Activated T-cell treated with anti-CD3 and anti-CD28 coated beads for 4 hours (primary cell): ENCODE measurements at places on chromosomes 2 and 18.
A peak's percentile ranks its signal among the peaks of the same experiment; 100 is the strongest.

DNA sequence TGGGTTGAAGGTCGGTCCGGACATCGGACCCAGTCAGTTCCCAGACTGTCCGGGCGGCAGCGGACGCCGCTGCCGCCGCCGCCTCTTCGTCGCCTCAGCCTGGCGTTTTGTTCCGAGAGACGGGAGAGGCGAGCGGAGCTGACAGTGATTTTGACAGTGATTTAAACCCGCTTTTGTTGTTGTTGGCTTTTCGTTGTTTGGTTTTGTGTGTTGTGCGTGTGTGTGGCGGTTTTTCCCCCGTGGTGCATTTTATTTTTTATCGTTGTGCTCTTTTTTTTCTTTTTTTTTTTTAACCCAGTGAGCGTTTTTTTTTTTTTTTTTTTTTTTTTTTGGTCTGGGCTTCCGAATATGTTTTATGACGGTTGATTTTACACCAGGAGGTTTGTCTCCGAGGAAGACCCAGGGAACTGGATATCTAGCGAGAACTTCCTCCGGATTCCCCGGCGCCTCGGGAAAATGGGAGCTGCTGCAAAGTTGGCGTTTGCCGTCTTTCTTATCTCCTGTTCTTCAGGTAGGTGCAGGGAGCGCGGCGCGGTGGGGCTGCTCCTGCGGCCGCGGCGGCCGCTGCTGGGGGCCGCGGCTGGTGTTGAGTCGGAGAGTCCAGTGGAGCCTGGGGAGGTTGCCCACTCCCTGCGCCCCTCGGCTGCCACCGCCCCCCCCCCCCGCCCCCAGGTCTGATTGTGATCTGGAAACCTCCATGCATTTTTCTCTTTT lies at the start of gene ACVR2A:
Gene ACVR2A (plus strand): TSS at position 333 of the 714 bp plus-strand sequence. CDS start 124 bp downstream, at position 457.
- peak; percentile 17 for DNase-seq

DNA sequence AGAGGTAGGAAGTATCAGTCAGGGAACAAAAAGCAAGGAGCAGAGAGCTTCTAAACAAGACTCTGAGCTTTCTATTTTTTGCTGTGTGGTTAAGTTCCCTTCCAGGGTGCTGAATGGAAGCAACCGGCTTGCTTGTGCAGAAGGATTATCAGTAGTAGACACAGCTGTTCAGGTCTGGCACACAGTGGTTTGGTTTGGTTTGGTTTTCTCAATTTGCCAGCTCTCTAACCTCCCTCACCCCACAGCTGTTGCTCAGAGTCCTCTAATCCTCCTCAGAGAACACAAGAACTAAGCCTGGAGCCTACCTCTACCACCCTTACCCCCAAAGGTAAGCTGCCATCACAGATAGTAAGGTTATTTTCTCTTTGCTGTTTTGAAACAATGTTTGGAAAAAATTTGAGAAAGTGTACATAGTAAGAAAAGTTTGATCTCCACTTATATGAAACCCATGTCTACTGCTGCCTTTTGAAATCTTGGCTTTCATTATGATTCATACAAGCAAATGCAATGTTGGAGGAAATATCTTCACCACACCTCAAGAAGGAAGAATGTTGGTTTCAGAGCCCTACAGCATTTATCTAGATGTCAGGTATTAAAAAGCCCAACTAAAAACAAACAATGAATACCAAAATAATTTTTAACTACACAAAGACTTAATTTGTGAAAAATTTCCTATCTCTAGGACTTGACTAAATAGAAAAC lies 255.3 kb downstream of the NR4A2 start:
- no peak for DNase-seq

DNA sequence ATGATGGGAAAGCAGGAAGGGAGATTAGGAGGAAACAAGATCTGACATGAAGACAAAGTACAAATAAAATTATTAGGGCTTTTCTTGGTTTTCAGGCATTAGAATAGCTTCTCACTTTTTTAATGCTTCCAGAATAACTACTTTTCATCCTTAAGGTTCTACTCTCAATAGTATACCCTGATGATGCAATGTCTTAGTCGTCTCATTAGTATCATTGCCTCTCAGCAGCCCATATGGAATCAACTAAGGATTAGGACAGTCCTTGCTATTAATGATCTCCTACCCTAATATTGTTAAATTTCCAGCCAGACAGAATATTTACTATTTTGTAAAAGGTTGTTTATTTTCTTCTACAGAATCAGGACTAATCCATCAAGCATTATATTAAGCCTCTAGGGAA lies 55.9 kb downstream of the RELCH start:
- DNase-seq: no peak

DNA sequence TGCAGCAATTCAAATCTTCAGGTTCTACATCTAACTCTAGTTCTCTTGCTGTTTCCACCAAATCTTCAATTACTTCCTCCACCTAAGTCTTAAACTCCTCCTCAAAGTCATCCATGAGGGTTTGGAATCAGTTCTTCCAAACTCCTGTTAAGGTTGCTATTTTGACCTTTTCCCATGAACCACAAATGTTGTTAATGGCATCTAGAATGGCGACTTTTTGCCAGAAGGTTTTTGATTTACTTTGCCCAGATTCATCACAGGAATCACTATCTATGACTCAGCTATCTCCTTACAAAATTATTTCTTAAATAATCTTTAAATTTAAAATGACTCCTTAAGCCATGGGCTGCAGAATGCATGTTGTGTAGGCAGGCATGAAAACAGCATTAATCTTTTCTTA lies 368.9 kb upstream of the TNP1 start:
- no peak for DNase-seq

- no peak for DNase-seq
Measured at GRCh38 chr2:62089658-62090057, 106.3 kb upstream of the B3GNT2 start.

DNA sequence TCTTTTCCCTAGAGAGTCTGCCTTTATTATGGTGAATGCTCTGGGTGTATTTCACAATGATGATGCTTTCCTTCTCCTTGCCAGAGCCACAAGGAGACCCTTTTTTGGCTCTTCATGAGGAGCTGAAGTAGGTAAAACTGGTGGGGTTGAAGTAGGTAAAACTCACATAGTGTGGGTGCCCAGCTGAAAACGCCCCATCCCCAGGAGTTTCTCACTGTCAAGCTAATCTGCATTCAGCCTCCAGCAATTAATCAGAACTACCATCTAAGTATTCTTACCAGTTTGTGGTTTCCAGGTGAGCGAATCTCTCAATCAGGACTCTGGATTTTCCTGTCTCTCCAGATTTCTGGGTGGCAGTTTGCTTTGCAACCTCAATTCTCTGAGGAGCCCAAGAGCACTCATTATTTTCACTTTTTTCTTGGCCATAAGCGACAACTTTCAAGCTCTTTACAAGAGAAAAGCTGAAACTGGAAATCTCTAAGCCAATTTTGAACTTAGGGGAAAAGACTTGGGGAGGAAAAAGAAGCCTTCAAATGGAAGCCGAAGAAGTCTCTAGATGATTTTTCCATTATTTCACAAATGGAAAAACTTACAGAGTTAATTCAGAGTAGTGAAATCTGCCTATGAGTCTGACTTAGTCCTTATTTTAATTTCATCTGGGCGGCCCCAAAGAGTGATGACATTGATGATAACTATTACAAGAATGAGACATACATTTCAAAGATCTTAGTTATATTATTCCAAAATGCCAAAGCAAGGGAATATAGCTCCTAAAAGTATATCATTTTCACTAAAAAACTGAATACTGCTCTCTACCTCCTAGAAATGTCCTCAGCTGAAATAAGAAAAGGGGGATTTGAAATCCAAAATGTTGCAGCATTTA lies 121.4 kb upstream of the MAP3K20 start:
- no peak for DNase-seq

GRCh38 chr2:238383135-238383534 lies 43.6 kb upstream of the ASB1 start:
- DNase-seq: no peak

DNA sequence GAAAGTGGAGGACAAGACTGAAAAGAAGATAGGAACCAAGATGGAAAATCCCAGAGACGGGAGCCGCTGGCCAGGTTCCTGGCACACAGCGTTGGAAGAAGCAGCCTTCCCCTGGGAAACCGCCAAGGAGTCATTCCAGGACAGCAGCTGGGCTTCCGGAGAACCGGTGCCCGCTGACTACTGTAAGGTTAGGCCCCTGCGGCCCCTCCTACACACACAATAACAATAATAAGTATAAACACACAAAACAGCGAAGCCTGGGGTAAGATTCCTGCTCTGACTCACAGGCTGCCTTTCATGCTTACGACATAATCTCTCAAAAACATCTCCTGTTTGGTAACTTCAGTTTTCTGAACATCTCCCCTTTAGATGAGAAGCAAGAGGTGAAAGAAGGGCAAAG lies 28.1 kb upstream of the MYCN start:
- no peak for DNase-seq

GRCh38 chr18:46250084-46250811 lies 146.1 kb downstream of the HAUS1 start:
- DNase-seq: peak; percentile 42

GRCh38 chr2:226970362-226970761 lies 134.5 kb downstream of the RHBDD1 start:
- DNase-seq: no peak

GRCh38 chr2:226466589-226466988 lies 333.0 kb downstream of the IRS1 start:
- DNase-seq: no peak

GRCh38 chr2:44916291-44916690 lies 25.2 kb upstream of the SIX3 start:
- no peak for DNase-seq

- DNase-seq: no peak
Measured at GRCh38 chr2:8595428-8595805, 86.4 kb upstream of the ID2 start.

GRCh38 chr2:223952280-223952968 lies 4.8 kb upstream of the MRPL44 start:
- DNase-seq: no peak

GRCh38 chr18:55589625-55590291 lies 1.8 kb upstream of the TCF4 start:
- DNase-seq: peak; percentile 59

DNA sequence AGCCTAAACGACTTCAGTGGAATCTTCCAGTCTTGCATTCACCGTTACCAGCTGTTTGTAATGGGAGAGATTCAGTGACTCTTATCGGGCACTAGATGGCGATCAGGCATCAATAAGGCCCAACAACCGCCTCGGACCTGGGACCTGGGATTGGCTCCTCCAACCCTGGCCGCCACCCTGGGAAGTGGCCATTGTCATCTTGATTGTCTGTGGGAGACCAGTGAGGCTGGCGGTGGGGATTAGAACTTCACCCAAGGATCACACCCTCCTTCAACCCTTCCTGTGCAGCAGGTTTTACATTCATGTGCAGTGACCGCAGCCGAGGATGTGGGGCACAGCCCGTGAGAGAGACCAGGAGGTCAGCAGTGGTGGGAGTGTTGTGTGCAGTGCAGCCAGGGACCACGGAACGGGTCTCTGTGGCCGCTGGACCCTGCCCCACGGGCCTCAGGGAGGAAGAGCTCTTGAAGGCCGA lies 85.3 kb downstream of the SPP2 start:
- peak; percentile 21 for DNase-seq

GRCh38 chr2:128557831-128558241 lies 239.2 kb upstream of the HS6ST1 start:
- no peak for DNase-seq

DNA sequence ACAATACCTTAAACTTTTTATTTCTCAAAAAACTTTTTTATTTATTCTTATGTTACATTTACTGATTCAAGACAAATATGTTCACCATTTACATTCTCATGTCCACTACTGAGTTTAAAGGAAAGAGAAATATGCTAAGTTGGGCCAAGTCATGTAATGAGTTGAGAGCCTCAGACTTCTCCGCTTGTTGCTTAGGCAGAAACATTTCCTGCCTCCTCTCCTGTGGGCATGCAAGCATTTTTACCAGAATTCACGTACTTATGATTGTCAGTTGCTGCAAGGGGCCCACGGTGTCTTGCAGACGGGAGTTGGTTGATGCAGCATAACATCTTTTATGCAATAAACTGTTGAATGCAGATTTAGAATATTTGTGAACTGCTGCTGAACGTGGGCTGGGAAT lies 51.8 kb downstream of the MYO1B start:
- DNase-seq: no peak

- no peak for DNase-seq
Measured at GRCh38 chr18:34729264-34729663, 19.2 kb downstream of the DTNA start.

GRCh38 chr2:105238664-105239240 lies 2.8 kb upstream of the GPR45 start:
- no peak for DNase-seq

- DNase-seq: no peak
Measured at GRCh38 chr2:241156971-241157441, 6.7 kb downstream of the PPP1R7 start.

DNA sequence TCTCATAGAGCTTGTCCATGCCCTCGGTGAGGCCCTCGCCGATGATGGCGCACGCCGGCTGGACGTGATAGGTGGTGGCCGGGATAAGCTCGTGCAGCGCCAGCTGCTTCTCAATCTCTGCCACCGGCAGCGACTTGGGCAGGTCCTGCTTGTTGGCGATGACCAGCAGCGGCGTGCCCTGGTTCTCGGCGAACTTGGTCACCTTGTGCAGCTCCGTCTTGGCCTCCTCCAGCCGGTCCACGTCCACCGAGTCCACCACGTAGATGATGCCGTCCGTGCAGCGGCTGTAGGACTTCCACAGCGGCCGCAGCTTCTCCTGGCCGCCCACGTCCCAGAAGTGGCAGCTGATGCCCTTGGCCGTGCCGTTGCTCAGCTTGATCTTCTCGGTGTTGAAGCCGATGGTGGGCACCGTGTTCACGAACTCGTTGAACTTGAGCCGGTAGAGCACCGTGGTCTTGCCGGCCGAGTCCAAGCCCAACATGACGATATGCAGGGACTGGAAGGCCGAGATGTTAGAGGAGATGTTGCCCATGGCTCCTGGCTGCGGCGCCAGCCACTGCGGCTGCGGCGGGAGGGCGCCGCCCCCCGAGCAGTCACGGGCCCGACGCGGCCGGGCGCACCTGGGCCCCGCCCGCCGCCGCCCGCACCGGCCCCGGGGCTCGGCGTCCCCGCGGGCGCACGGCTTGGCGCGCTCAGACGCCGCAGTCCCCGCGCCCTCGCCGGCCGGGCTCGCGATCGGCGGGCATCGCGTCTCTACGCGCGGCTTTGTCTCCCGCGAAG lies 636 bp downstream of the ARL4C start:
- peak; percentile 17 for DNase-seq

DNA sequence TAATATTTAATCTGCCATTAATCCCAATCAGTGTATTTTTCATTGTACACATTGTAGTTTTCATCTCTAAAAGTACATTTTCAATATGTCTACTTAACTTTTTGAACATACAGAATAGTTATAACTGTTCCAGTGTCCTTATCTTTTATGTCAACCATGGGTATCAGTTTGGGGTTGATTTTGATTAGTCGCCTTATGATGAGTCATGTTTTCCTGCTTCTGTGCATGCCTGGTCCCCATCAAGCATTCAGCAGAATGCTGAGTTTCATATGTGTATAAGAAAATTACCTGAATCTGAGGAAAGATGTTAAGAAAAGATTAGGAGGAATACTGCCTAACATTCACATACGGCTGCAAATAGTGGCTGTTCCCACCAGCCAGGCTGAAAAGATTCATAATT lies 17.7 kb downstream of the SPDYA start:
- DNase-seq: no peak
